Smooth muscle cell of trachea (primary cell): ENCODE measurements at places on chromosomes 5 and 9. TPM values are rescaled to one million over a fixed set of nuclear protein-coding genes. Genes with fewer than 3 reads are reported as not detected.

The LCN6 gene
- total RNA-seq: not detected in 2 replicates

The VCAN gene
- total RNA-seq: 384 and 399 TPM in 2 replicates

The PRELID2 gene
- total RNA-seq: 20.2 and 20.7 TPM in 2 replicates

The STPG3 gene
- 0.66 TPM in 1 of 2 replicates, not detected in the other for total RNA-seq

The NR5A1 gene
- total RNA-seq: not detected in 2 replicates

The CCNH gene
- total RNA-seq: 48.0 and 90.0 TPM in 2 replicates

The CACNA1B gene
- total RNA-seq: under 0.01 TPM in 1 of 2 replicates, not detected in the other
